ENCODE measurements at places on chromosomes 3 and 15. TPM values are rescaled to one million over a fixed set of nuclear protein-coding genes. Genes with fewer than 3 reads are reported as not detected.

- DNase-seq, result no peak
These were observed 34.6 kb downstream of the SH3BP5 start for GRCh38 chr3:15297608-15298350.

DNA sequence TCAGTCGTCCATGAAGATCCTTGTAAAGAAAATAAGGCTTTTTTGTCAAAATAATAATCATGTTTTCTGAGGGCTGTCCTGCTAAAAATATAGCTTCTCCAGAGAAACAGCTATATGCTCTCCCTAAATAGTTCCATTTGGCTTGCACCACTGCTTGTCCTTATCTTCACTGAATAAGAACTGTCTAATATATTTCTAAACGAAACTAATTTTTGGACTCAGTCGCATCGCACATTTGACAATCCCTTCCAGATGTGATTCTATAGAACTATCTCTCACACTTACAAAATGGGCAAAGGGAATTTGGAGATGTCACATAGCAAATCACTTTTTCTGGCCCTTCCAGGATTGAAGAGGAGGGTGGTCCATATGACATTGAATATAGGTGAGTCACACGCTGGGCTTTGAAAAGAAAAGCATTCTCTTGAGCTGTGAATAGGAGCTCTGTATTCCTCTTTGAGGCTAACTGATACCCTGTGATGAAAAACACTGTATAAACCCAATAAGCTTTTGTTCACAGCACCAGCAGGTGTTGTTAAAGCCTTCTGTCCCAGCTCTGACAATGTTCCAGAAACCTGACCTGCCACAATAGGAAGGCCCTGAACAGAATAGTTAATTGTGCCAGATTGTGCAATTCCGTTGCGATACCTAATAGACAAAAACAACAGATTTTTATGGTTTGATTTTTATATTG is 1144.2 kb downstream of the ROBO2 start:
- DNase-seq, result peak; percentile 18

- no peak for DNase-seq
These were observed 25.5 kb upstream of the PDE8A start for GRCh38 chr15:84956199-84956598.

DNA sequence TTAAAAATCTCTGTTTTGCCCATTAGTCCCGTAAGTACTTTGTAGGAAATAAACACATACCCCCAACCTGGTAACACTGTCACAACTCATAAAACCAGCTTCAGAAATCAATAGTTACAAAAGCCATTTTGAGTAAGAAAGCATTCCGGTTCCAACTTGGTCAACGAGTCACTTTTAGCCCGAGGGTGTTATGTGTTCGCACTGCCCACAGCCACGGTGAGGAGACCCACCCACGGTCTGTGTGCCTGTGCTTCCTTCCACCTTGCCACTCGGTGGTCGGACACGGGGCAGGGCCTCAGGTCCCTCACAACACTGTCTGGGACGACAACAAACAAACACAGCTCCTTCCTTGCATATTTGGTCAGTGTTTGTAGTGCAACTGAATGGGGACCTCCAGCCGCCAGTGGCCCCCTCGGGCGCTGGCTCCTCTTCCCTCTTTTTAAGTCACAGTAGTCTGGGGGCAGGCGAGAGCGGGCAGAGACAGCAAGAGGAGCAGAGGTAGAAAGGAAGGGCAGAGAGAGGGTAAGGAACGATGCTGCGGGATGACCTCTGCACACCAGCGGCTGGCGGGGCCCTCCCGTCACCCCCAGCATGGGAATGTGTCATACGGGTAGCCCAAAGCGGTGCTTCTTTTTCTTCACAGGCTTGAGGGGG is 5.2 kb upstream of the MUSTN1 start:
- no peak for DNase-seq

DNA sequence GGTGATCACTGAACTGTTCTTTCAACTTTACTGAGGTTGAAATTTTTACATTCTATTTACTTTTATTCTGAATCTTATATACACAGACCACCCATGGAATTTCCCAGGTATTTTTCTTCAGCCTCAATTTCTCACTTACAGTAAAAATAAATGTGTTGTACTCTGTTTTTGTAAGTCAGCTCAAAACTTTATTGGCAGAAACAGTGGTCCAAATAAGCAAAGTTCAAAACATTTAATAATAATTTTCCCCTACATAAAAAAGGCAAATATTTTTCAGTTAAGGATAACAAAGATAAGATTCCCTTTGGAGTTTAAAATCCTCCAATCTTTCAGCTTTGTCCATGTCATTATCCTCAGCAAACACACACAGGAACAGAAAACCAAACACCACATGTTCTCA is 738.0 kb downstream of the FHIT start:
- DNase-seq, result no peak

DNA sequence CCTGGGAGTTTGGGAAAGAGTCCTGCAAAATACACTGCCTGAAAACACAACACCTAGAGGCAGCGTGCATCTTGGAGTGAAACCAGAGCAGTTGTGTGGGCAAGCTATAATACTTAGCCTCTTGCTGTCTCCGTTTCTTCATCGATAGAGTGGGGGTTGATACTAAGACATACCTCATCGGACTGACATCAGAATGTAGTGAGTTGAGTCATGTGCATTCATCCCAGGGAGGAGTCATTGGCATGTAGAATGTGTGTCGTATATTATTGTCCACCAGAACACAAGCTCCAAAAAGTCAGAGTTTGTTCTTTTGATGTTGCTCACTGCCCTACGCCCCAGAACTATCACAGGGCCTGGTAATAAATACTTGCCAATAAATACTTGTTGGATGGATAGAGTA is 4.3 kb downstream of the SNTN start:
- DNase-seq, result peak; percentile 93

DNA sequence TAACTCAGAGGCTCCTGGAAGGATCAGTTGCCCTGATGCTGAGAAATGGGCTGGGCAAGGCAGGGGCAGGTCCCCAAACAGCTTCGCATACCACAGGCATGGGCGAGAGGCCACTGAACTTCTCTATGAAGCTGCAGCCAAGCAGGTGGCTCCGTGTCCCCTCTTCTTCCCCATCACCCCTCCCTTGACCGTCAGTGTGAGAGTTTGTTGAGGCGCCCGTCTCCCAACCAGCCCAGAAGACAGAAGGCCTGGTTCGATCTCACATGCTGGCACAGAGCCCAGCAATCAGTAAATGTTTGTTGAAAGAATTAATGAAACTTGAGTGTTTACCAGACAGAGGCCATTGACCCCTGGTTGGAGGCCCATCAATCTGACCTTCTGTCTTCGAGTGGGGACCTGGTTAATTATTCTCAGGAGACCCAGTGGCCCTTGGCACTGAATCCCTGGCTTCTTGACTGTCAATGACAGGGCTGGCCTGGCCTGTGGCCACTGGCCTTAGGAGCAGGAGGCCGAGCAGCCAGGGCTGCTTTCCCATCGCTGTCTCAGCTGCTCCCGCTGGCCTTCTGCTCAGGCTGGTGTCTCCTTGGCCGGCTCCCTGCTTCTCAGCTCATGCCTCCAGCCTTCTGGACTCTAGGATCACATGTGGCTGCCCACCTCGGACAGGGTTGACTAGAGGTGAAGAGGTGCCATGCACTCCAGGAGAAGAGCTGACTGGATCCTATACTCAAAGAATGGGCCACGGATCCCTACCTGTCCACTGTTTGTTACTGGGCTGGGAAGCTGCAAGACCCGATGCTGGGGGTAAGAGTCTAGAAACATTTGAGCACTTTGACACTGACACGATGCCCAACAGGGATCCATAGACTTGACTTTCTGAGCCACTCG is 113.4 kb downstream of the ASB7 start:
- peak; percentile 41 for DNase-seq

DNA sequence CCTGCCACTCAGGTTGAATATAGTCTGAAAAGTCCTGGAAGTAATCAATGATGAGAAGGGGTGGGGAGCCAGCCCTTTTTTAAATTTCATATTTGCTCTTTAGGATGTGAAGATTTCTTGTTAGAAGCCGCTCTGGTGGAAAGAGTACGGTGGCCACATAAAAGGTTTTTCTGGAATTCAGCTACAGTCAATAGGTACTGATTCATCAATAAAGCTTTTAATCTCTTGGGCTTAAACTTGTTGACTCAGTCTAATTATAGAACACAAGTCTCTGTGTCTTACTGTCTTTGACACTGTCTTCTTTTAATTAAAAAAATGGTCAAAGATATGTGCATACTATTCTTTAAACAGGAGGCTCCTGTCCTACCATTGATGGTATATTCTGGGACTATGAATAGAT is 99.9 kb upstream of the TP63 start:
- no peak for DNase-seq

DNA sequence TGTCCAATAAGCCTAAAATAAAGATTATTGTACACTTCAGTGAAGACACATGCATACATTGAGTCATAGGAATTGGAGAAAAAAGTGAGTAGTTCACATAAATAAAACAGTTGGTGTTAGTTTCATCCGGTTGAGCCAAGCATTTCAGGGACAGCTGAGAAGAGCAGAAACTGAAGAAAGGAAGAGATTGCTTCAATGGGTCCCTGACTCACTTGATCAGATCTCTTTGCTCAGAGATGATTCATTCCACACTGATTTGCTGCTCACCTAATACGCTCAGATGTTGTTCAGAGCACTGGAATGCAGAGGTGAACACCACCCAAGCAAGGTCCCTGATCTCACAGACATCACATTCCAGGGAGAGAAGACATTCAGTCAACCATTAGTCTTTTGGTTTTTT is 93.7 kb downstream of the RAD18 start:
- DNase-seq, result peak; percentile 74

- no peak for DNase-seq
These were observed 232.1 kb upstream of the CDIN1 start for GRCh38 chr15:36347272-36347858.

DNA sequence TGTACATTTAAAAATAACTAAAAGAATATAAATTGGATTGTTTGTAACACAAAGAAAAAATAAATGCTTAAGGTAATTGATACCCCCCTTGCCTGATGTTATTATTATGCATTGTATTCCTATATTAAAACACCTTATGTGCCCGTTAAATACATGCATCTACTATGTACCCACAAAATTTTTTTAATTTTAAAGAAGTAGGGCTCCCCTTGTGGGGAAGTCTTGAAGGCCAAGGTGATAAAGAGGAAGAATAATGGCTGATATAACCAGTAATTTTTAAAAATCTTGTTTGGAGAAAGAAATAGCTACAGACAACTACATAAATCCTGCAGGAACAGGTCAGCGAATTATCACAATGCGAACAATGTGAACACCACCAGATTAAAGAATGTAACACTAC is 451.7 kb upstream of the ARHGEF26 start:
- DNase-seq, result no peak

DNA sequence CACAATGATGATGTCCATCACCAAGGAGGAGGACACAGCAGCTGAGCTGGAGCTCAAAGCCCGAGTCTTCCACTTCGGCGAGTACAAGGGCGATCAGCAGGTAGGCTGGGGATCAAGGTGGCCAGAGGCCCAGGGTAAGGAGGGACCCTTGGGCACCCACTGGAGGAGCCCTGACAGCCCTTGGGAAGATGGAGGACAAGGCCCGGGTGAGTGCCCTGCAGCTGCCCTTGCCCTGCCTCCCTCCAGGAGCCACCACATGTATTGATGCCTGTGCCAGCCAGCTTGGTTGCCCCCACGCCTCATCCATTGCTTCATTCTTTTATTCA is 38.4 kb downstream of the CFAP100 start:
- no peak for DNase-seq

DNA sequence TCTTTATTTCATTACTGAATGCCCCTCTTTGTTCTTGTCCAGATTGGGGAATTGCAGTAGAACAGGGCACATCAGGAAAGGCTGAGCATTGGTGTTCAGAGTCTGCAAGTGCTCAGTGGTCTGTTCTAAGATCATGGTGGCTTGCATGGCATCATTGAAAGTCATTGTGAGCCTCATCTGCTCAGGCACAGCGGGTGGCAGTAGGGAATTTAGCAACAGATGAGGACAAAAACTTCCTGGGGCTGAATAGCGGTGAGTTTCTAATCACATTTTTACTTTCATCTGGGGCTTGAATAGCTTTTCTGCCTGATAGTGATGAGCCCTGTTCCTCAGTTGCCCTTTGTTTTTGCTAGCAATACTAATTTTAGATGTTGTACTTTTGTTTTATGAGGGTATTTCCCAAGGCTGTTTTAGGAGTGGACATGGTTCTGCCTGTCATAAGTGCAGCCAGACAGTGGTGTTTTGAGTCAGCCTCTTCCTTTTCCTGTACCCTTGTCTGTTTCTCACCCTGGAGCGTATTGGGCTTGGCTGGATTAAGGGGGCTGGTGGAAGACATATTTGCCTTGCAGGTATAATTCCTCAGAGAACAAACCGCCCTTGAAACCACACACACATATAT is 127.2 kb upstream of the IL12A start:
- DNase-seq, result no peak

Gene PRRT3
- 3.8 TPM for total RNA-seq

Gene KIF15
- 3.8 TPM for total RNA-seq

GRCh38 chr15:99508852-99509251 is 56.9 kb upstream of the MEF2A start:
- DNase-seq, result no peak

DNA sequence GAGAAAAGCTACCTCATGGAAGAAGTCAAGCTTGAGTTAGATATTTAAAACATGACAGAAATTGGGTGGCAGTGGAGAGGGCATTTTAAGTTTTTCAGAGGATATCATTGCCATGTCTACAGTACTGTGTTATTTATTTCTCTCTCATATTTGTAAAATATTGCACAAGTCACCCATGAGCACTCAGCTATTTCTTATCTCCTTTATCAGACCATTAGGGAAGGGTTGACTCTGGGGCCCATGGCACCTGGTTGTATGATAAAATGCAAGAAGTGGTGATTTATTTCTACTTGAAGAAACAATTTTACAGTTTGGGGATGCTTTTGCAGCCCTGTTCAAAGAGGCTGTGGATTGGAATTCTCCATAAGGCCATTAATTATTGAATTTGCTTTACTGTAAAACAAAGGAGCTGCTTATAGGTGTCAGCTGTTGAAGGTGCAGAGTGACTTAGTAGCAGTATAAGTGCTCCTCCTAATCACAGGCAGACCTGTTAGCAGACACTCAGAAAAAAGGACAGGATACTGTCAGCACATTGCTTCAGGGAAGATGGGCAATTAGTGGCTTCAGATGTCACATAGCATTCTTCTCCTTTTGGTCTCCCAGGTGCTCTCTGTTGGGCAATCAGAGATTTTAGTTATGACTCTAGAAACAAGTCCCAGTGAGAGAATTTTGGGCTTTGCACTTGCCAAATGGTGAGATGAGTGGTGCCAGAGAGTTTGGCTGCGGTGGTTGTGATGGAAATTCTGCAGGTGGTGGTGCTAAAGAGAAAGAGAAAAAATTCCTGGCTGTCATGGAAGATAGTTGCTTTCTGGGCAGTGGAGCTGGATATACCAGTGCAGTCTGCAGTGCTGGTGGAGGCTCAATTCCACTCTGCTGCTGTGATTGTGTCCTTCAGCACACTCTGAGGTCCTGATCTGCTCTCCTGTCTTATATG is 129.7 kb upstream of the ROPN1 start:
- no peak for DNase-seq

Gene SPRED1
- 39.0 TPM for total RNA-seq

GRCh38 chr15:87033056-87033455 is 953.4 kb downstream of the AGBL1 start:
- DNase-seq, result no peak

DNA sequence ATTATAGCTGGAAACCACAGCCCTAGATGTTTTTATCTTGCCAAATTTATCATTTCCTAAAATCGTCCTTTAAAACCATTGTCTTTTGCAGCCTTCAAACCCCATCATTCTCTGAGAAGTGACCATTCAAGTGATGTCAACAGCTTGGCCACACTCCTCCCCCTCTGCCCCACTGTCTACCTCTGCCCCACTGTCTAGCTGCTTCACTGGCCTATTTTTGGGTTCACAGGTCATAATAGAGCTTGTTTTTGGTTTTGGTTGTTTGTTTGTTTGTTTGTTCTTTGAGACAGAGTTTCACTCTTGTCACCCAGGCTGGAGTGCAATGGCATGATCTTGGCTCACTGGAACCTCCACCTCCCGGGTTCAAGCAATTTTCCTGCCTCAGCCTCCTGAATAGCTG is 93.2 kb upstream of the IL12A start:
- no peak for DNase-seq
